Activated T-helper 1 cell treated with Interleukin-2 at 50 U/mL for 16 hours (primary cell): ENCODE measurements at places on chromosomes 3 and 15.

DNA sequence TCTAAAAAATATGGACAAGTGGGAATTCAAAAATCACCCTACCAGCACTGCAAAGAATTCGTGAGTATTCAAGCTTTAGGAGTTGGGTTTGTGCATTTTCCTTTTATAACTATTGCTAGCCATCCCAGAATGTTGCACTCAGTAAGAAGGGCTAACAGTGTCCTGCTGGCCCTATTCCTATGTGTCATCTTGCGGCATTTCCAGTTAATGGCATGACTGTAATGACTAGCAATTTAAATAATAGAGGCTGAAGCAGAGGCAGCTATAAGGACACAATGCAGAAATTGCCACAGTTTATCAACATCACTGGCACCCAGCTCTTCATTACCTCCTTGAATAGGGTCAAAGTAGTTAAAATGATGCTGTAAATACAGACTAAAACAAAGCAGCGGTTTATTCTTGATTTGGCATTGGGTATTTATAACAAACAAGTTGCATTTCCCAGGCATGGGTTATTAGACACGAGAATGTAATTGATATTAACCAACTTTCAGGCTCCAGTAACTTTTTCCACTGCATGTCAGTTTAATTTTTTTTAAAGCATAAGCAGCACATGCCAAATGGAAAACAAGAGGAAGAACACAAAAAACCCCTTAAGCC lies 177.6 kb downstream of the FHIT start:
- DNase-seq = no peak

DNA sequence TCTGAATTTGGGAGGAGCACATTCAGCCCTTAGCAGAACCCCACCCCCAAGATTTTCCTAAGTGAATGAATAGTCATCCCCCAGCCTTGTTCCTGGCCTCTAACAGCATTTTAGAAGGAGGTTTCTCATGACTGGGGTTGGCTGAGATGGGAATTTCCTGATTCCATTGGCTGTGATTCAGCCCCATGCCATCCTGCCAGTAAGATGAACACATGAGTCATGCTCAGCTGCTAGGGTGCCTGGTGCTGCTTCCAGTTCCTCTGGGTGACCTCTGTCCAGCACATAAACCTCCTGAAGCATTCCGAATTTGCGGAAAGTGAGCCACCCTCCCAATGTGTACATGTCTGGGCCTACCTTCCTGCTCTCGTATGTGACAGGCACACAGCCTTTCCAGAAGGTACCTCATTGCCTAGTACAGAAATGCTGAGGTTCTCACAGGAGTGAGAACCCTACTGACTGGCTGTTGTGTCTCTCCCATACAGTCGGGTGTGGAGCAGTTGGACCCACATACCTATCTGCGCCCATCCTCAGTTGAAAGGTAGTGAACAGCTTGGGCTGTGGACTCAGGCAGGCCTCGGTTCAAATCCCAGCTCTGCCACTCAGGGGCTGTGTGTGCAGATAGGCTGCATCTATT lies 91.7 kb downstream of the APBA2 start:
- DNase-seq = no peak

GRCh38 chr3:159951540-159951939 lies 37.1 kb upstream of the IL12A start:
- no peak for DNase-seq

DNA sequence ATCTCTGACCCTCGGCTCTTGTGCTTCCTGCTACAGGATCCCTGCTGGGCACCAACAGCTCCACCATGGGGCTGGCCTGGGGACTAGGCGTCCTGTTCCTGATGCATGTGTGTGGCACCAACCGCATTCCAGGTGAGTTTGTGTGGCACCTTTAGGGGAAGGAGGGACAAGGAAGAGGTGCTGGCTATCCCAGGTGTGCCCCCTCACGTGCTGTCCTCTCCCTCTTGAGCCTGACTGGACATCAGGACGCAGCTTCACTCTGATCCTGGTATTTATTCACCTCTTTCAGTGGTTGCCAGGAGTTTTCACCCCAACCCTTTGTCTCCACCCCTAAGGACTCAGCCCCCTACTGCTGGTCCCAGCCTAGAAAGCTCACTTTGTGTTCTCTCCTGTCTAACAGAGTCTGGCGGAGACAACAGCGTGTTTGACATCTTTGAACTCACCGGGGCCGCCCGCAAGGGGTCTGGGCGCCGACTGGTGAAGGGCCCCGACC lies 960 bp downstream of the THBS1 start:
- no peak for DNase-seq

DNA sequence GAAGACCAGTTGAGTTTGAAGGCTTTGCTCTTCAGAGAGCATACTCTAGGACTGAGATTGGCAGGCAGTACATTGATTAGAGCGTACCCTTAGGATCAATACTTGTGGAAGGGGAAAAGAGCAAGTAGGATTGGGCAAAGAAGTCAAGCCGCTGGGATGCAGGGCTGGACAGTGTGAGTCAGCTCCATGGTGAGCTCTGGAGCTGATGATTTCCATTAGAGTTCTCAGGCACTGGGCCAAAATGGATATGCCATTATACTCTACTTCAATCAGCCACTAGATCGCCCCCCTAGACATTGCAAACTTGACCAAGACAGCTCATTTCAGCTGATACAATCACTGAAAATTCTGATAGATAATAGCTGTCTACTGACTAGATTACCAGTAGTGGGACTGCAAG lies 432.7 kb upstream of the ALCAM start:
- DNase-seq = no peak

GRCh38 chr3:157354722-157355121 lies 81.9 kb upstream of the PTX3 start:
- no peak for DNase-seq

- no peak for DNase-seq
Measured at GRCh38 chr15:47312161-47312560, 405.1 kb upstream of the SEMA6D start.

- DNase-seq = no peak
Measured at GRCh38 chr3:195095035-195095703, 175.8 kb downstream of the XXYLT1 start.

DNA sequence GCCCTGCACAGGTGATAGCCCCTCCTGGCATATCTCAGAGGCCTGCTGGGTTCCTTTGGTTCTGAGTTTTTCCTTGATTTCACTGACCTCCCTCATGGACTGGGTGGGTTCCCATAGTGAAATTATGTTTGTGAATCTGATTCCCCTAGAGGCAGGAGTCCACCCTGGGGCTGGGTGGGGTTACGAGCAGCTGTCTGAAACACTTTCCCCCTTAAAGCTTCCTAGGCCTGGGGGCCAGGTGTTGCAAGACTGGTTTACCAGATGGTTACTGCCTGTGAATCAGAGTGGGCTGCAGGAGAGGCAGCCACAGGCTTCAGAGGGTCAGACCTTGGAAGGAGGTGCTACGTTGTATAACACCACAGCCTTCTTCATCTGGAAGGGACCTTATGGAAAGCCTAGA lies 34.3 kb downstream of the IL20RB start:
- no peak for DNase-seq

DNA sequence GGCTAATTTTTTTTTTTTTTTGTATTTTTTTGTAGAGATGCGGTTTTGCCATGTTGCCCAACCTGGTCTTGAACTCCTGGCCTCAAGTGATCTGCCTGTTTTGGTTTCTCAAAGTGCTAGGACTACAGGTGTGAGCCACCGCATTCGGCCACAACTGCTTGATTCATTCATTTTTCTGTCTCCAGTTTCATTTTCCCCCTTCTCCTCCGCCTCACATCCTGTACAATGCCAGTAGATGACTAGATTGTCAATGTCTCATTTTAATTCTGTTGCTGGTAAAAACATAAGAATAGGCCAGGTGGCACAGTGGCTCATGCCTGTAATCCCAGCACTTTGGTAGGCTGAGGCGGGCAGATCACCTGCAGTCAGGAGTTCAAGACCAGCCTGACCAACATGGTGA lies 12.0 kb upstream of the ZNF592 start:
- peak; percentile 42 for DNase-seq

DNA sequence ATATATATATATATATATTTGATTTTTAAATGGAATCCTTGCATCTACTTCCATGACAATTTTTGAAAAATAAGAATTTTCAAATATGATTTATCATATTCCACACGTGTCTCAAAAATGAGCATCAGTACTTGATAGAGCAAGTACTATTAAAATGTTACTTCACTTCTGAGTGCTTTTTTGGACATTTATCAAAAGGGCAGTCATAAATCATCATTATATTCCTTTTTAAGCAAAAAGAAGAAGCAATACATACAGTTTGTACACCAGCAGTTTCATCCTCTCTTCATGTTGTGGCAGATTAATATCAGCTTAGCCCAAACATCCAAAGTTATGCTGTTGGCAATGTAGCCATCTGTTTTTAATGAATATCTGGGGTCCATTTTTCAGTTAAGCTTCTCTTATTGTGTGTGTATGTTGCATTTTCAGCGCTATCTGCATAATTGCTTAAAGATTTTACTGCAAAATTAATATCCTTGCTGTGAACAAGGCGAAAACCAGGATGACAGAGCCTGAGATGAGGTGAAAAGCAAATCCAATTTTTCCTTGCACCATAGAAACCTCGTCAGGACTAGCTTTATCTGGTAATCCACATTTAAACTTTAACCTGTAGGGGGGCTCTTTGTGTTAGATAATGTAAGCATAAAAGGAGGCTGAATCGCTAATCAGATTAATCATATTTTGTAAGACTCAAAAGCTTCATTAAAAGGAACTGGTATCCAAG lies 604.9 kb upstream of the AGTR1 start:
- DNase-seq = no peak

- DNase-seq = no peak
Measured at GRCh38 chr3:161977063-161977462, 480.5 kb downstream of the OTOL1 start.

GRCh38 chr3:188544012-188544411 lies 390.1 kb downstream of the LPP start:
- DNase-seq = no peak

- no peak for DNase-seq
Measured at GRCh38 chr3:105195260-105195659, 171.4 kb upstream of the ALCAM start.

- no peak for DNase-seq
Measured at GRCh38 chr3:48739617-48739954, 22.6 kb upstream of the IP6K2 start.

- DNase-seq = no peak
Measured at GRCh38 chr3:114624047-114624445, 330.2 kb downstream of the TIGIT start.

DNA sequence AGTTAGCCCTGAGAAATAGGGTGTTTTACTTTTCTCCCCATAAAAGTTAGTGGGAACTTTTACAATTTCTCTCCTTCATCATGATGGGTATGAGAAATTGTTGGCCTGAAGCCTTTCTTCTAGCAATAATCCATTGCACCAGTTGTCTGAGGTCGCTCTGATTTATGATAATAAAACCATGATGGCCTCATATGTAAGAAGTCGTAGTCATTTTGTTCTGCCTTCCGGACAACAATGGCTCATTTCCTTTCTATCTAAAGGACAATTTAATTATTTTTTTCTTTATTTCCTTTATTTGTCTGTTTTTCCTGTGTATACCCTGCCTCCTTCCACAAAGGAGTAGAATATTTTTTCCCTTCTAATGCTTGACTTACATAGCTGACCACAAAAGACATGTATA lies 31.6 kb upstream of the GNB4 start:
- no peak for DNase-seq

GRCh38 chr15:32694222-32694983 lies 23.4 kb upstream of the GREM1 start:
- no peak for DNase-seq

DNA sequence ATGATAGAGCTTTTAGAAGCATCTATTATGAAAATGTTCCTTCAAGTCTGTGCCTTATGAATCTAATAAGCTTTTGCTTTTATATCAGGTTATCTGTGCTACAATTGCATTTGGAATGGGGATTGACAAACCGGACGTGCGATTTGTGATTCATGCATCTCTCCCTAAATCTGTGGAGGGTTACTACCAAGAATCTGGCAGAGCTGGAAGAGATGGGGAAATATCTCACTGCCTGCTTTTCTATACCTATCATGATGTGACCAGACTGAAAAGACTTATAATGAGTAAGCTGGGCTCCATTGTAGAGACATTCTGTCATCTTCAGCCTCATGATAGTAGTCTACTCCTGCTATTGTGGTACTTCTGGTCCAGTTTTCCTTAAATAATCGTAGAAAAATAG lies 73.4 kb downstream of the BLM start:
- DNase-seq = no peak

DNA sequence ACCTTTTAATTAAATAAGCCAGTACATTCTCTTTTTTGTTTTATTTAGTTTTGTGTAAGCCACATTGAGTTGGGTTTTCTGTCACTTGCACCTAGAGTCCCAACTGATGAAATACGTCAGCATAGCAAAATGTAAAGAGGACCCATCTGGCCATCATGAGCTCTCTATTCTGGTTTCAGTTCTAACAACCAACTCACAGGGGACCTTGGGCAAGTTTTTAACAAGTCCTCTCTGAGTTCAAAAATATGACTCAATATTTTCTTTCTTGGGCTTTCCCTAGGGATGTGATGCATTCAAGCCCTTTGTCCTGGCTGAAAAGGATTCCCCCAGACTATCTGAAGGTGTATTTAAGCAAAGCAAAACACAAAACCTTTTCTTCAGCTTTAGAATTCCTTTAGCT lies 32.9 kb downstream of the PLCH1 start:
- no peak for DNase-seq

- no peak for DNase-seq
Measured at GRCh38 chr15:50113992-50114780, 4.8 kb downstream of the ATP8B4 start.

DNA sequence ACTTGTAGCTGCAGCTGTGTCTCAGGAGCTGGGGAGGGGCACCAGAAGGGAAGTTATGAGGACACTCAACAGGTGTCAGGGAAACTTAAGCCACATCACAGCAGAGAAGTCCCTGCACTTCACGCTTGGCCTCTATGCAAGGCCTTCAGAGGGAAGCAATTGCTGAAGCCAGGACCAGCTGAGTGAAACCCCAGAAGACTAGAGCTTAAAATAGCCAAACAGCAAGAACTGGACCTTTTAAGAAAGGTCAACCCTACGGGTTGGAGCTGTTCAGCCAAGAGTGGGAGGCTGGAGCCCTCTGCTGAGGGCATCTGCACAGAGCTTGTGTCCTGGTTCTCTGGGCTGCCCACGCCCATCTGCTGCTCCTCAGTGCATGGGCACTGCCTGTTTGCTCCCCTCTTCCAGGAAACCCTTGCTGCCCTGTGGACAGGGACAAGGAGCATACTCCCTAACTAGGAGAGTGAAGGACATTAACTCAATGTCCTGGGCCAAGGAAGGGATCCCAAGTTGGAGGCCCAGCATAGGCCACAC lies 3.9 kb upstream of the GRAMD2A start:
- DNase-seq = no peak

- no peak for DNase-seq
Measured at GRCh38 chr15:96564546-96564945, 234.0 kb downstream of the NR2F2 start.

- DNase-seq = no peak
Measured at GRCh38 chr3:127459891-127460290, 130.6 kb downstream of the TPRA1 start.

- no peak for DNase-seq
Measured at GRCh38 chr3:54355800-54356199, 233.4 kb downstream of the CACNA2D3 start.
